ENCODE measurements at places on chromosomes 6 and 20.
A peak's percentile ranks its signal among the peaks of the same experiment; 100 is the strongest.

DNA sequence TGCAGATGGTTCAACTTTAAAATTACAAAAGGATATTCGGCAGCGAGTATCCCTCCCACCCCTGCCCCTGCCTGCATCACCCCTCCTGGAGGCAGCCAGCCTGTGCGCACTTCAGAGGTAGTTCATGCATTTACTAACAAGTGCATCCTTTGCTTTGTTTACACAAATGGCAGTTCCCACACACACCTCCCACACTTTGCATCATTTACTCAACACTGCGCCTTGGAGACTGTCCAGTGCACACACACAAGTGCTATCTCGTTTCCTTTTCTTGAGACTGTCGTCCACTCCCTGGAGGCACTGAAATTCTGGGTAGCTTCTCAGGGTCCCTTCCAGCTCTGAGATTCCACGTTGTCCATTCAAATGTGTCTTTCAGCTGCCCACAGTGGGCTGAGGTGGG is 53.1 kb upstream of the VSX1 start:
- no peak for DNase-seq

DNA sequence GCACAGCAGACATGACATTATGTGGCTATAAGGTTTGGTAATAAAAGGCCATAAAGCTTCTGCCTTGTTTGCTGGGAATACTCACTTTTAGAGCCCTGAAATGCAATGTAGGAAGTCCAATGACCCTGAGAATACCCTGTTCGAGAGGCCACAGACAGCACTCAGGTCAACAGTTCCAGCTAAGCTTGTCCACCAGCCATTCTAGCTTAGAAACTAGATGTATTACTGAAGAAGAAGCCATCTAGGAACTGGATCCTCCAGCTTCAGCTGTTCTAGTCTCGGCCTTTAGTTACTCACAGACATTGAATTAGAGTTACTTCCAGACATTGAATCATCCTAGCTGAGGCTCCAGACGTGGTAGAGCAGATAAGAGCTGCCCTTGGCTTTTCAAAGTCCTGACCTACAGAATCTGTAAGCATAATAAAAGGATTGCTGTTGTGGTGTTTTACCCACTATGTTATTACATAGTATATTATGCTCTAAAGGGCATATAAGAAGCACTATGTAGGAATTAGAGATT is 84.9 kb downstream of the MMS22L start:
- no peak for DNase-seq

- DNase-seq, result no peak
These were observed 57.7 kb downstream of the PXDC1 start for GRCh38 chr6:3693831-3694230.

DNA sequence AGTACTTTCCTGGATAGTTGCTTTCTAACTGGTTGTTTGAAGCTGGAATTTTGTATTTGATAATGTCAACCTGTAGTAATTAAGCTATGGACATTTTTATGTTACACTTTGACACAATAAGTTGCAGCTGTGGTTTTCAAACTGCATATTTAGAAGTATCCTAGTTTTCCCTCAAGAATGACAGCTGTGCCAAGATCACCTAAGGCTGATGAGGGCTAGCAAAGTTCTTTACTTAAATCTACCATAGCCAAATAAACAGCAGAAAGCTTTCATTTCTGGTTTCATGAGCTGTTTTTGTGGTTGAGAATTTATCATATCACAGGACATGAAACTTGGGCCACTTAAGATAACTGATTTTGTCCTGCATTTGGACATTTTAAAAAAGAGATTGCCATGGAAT is 30.6 kb downstream of the FAM229B start:
- no peak for DNase-seq

GRCh38 chr20:64188091-64188490 is 23.8 kb downstream of the MYT1 start:
- no peak for DNase-seq

GRCh38 chr6:88704980-88705379 is 258.4 kb downstream of the RNGTT start:
- DNase-seq, result no peak

- DNase-seq, result no peak
These were observed 42.8 kb upstream of the UBR2 start for GRCh38 chr6:42520786-42521607.

GRCh38 chr20:57665589-57665971 is 44.2 kb downstream of the PMEPA1 start:
- DNase-seq, result no peak

DNA sequence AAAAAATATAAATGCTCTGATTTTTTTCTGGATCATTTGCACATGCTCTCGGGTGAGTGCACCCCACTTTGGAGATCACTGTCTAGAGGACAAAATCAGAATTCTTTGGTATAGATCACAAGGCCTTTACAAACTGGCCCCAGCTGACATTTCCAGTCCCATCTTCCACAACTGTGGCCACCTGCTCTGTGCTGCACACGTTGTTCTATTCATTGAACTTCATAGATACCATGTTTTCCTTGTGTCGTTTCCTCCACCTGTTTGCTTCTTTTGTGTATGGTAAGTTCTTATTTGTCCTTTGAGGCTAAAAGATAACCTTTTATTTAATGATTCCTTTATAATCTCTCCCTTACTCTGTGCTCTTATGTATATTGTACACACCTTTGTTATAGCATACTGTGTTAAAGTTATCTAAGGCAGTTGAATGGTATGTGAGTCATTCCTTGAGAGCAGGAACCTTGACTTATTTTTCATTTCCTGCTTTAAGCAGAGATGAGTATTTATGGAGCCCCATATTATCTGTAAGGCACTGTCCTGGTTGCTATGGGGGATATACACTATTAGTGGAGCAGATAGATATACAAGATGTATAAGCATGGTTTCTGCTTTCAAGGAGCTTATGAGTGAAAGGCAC is 12.0 kb upstream of the SLC17A5 start:
- DNase-seq, result no peak

DNA sequence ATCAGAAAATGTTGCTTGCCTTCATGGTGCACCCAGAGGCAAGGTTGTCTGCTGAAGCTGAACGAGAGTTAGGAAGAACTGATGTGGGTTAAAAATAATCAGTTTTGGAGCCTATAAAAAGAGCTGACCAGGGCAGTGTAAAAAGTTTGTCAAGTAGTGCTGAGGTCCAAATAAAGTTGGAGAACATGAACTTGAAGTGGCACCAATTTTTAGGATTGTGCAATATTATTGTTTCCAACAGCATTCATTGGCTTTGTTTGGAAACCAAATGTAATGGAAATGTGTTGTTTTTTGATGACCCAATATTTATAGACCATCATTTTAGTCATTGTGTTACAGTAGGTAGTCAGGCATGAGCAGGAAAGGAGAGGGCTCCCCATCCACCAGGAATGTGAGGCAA is 55.7 kb downstream of the GPR63 start:
- DNase-seq, result no peak

DNA sequence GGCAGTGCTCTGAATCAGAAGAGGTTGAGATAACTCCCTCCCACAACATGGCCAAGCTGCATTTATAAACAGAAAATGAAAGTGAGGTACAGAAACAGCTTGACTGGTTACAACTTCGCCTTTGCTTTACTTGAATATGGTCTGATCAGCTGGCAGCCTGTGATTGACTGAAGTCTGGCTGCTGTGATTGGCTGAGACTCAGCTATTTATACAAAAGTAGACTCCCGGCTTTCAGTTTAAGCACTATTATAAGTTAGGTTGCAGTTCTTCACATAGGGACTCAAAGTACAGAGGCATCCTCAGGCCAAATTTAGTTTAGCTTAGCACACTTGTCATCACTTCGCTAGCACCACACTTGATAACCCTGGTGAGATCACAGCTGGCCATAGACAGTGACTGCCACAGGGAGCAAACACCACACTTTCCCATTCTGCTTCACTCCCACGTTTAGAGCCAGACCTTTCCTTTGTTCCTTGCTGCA is 362.6 kb downstream of the EPM2A start:
- no peak for DNase-seq

GRCh38 chr20:58043236-58044140 is 185.0 kb downstream of the ANKRD60 start:
- no peak for DNase-seq

GRCh38 chr6:36727505-36728021 is 29.9 kb downstream of the RAB44 start:
- DNase-seq, result no peak

DNA sequence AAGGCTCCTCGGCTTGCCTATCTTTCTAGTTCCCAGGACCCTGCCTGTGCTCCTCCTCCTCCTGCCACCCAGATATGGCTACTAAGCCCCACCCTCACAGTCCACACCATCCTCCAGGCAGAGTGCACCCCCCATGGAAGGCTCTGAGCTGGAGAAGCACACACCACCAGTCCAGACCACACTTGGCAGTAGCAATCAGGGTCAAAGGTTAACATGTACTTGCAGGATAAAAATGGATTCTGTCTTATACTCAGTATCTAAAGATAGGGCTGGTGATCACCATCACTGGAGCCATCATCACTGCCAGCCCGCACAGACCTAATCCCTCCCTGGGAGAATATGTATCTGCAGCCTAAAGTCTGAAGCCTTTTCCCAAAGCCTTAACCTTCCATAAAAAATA is 83.4 kb downstream of the PRKN start:
- no peak for DNase-seq

GRCh38 chr6:41531591-41532582 is 14.3 kb upstream of the FOXP4 start:
- peak; percentile 34 for DNase-seq

DNA sequence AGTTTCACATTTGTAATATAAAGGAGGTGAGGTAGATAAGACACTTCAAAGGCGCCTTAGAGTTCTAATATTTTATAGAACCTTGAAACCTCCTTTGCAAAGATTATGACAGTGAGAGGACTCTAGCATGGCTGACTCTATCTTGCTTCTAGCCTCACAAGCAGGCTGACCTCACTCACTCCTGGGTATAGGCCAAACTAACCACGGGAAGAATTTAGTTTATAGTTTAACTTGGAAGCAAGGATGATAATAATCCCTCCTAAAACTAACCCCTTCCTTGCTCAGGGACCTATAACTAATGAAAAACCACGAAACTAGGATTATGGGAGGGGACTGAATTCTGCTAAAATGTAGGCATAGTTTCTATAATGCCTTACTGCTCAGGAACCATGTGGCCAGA is 84.3 kb downstream of the FILIP1 start:
- no peak for DNase-seq

GRCh38 chr20:6502219-6502618 is 265.3 kb upstream of the BMP2 start:
- DNase-seq, result no peak

GRCh38 chr20:58352468-58352867 is 36.6 kb upstream of the VAPB start:
- DNase-seq, result no peak

- no peak for DNase-seq
These were observed 98.1 kb downstream of the PREP start for GRCh38 chr6:105304825-105305224.
